ENCODE measurements at places on chromosomes 1 and 21.

GRCh38 chr1:53766831-53767405 is 28.0 kb upstream of the GLIS1 start:
- DNase-seq: no peak

GRCh38 chr1:31299365-31299764 is 2.5 kb downstream of the ZCCHC17 start:
- DNase-seq: no peak

DNA sequence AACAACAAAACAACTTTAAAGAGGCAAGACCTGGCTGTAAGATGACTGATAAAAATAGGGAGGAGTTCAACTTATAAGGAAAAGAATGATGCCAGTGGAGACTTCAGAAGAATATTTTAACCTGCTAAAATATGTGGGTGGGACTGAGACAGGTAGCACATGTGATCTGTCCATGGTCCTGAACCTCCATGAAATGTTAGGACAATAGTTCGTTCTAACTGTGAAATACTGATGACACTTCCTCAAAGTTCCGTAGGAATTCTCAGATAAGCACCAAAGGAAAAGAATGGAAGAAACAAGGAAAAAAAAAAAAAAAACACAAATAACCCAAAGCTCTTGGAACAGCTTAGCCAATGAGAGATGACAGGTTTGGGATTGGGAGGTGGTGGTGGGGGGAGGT is 44.7 kb downstream of the CDC42BPA start:
- DNase-seq: no peak

GRCh38 chr1:50827546-50827945 is 132.5 kb downstream of the FAF1 start:
- DNase-seq: no peak

GRCh38 chr1:204266504-204267034 is 52.8 kb upstream of the GOLT1A start:
- DNase-seq: no peak

- no peak for DNase-seq
Measured at GRCh38 chr1:189627427-189627826, 850.2 kb downstream of the BRINP3 start.

DNA sequence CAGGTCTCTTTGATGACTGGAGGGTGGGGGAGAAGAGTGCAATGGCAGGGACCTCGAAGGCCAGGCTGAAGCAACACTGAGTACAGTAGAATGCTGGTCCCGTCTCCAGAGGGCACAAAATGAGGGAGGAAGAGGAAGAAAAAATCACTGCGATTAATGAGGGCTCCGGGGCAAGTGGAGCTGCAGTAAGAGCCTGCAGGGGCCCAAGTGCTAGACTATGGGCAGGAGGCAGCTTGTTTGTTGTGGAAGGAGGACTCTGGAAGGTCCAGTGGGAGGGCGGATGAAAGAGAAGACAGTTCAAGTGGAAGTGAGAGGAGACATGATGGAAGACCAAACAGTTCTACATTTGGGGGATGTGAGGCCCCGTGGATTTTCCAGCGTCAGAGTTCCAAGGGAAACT is 17.4 kb downstream of the TMCC2 start:
- DNase-seq: no peak

DNA sequence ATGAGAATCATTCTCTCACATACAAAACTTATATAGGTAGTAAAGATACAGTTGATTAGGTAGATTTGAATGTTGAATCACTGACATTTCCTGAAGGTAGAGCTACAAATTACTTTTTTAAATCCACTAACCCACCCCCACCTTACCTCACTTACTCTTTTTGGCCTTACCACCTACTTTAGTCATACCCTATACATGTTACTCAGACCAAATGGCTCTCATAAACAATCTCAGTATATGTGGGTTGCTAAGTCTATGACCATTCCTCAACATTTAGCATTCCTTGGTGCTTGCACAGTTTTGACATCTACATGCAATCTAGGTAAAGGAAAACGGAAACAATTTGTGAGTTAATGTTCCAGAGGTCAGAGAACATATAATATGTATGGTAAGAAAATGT is 26.3 kb downstream of the SYDE2 start:
- no peak for DNase-seq

DNA sequence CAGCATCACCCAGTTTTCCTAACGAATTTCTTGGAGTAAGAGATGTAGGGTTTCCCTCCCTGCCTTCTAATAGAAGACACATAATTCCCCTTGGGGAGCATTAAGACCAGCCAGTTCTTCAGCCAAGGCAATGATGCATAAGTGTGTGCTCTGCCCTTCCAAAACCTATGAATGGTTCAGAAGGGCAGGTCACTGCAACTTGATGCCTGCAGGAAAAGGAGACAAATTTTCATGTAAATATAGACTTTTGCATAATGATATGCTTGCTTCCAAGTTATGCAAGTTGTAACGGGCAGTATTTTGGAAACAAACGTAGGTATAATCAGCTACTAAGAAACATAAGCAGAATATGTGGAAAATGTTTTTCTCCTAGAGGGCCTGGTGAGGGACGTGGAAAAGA is 31.6 kb downstream of the PTGS2 start:
- DNase-seq: no peak

- no peak for DNase-seq
Measured at GRCh38 chr1:116125758-116126157, 14.6 kb downstream of the MAB21L3 start.

DNA sequence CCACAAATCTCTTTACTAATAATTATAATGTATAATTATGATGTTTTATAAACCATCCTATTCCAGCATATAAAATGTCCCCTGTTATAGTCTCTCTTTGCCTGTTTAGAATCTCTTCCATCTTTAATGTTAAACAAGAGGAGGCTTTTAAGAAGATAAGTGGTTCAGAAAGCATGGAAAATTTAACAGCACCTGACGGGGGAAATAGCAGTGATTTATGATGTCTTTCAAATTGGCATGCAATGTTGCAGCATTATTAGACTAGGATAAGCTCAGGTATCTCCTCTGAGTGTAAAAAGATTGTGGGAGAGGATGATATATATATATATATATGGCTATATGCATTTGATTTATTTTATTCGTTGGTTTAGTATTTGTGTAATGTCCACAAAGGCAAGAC is 24.4 kb downstream of the GIPC2 start:
- DNase-seq: no peak

GRCh38 chr1:119333163-119333896 is 35.3 kb upstream of the HAO2 start:
- DNase-seq: no peak

DNA sequence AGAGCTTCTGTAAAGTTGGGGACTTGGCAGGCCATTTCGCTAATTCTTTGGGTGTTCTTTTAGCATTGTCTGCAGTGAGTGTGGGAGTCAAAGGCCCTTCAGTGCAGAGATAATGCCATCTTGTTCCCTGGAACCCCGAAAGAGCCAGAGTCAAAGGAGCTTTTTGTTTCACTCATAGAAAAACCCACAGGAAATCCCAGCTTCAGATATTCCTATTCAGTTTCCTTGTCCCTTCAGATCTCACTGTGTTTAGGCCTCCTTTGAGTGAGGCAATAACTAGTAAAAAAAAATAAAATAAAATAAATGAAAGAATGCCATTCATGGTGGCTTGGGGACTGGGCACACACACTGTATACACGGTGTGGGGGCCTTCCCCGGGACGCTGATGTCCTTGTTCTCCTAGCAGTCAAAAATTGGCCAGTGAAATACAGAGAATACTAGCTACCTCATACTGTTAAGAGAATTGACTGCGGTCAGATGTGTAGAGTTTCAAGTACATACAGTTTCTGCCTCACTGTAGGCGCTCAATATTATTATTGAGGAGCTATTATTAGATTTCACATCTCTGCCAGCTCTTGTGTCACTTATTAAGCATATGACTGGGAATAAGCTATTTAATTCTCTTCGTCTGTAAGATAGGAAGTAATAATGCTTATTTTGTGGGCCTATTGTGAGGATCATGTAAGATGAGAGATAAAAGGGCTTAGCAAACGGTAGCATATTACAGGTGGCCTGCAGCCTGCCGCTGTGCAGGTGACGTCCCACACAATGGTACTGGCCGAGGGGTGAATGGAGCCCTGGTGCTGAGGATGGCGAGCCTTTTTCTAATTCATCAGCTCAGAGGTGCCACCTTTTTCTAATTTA is 16.7 kb downstream of the DISC1 start:
- no peak for DNase-seq

GRCh38 chr1:196910215-196910614 is 22.4 kb downstream of the CFHR4 start:
- DNase-seq: no peak

- no peak for DNase-seq
Measured at GRCh38 chr1:211705467-211706091, 30.2 kb upstream of the NEK2 start.

DNA sequence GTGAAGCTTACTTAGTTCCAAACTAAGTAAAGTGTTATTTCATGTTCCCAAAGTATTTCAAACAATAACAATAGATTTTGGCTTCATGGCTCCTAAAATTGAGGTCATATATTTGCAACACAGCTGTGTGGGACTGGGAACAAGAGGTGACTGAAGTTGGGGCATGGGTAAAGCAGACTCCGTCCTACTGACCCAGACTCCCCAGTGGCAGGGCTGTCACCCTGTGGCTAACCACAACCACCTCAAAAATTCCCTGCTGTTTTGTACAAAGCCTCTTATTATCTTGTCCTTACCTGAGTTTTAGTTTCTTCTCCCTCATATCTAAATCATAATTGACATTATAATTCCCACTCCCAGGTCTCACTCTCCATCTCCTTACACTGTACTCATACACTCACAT is 117.6 kb downstream of the PTGER3 start:
- no peak for DNase-seq

DNA sequence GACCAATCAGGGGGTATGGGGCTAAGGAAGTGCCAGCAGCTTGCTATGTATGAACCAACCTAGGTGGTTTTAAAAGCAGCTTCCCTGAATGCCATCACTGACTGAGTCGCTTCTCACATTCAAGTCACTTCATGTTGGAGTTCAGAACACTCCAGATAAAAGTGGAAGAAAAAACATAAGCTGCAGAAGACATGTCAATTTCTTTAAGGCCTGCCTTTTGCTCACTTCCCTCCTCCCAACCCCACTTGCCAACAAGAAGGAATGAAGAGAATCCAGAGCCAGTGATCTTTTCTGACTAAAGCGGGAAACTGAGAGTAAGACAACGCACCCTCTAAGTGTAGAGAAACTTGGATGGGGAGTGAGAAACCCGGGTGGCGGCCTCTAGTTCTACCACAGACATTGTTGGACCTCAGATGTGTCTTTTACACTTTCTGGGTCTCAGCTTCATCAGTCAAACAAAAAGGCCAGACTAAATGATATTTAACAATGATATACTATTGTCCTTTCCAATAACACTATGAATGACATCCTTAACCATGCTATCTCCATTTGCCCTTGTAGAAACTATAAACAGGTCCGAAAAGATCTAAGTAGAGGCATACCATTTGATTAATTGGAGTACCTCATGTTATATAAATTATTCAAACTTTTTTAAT is 54.1 kb downstream of the LUZP1 start:
- DNase-seq: no peak

GRCh38 chr21:26118938-26119540 is 51.5 kb downstream of the APP start:
- DNase-seq: no peak

DNA sequence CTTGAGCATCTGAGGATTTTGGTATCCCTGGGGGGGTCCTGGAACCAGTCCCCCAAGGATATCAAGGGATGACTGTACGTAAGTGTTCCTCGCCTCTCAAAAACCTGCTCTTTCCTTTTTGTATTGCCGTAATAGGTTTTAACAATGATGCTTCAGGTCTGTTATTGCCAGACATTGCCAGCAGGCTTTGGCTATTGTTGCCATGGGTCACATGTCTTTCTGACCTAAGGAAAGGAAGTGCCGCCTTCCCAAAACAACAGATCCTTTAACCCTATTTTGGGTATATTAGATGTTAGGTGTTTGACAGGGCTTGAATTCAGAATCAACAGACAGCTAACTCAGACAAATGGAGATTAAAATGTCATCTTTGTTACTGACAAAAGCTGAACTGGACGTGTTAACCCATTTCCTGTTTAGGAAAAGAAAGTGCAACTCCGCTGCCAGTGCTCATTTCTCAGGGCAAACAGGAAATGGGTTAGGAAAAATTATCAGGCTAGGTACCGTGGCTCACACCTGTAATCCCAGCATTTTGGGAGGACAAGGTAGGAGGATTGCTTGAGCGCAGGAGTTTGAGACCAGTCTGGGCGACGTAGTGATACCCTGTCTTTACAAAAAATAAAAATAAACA is 12.4 kb upstream of the PRPF38B start:
- DNase-seq: no peak

GRCh38 chr1:67213948-67214347 is 47.7 kb downstream of the IL23R start:
- no peak for DNase-seq

- no peak for DNase-seq
Measured at GRCh38 chr21:44626673-44627143, at the start of gene KRTAP10-9. TSS of gene KRTAP10-9 (plus strand) at chr21:44627093. CDS start at chr21:44627172, 79 bp downstream.

DNA sequence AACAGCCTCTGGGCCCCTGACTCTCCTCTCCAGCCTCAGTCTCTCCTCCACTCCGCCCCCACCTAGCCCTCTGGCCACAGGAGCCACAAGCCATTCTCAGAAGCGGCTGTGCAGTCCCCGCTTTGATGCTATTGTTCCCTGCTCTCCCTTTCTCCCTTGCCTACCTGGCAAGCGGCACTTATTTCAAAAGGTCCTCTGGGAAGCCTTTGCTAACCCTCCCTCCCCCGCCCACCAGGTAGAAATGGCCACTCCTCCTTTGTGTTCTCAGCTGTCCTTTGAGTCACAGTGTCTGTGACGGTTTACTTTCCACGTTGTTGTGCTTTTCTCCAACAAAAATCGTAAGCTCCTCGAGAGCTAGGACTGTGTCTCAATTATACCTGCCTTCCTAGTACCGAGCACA is 338.4 kb upstream of the PROX1 start:
- no peak for DNase-seq

DNA sequence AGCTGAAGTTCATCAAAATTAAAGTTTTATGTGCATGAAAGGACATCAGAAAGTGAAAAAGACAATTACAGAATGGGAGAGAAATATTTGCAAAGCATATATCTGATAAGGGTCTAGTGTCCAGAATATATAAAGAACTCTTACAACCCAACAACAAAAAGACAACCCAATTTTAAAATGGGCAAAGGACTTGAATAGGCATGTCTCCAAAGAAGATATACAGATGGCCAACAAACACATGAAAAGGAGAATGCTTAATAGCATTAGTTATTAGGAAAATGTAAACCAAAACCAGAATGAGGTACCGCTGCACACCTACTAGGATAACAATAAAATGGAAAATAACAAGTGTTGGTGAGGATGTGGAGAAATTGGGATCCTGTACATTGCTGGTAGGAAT is 1.7 kb upstream of the PSEN2 start:
- no peak for DNase-seq

- no peak for DNase-seq
Measured at GRCh38 chr1:201904579-201904978, 15.9 kb downstream of the SHISA4 start.

GRCh38 chr21:32977216-32977615 is 48.5 kb upstream of the OLIG2 start:
- DNase-seq: no peak

DNA sequence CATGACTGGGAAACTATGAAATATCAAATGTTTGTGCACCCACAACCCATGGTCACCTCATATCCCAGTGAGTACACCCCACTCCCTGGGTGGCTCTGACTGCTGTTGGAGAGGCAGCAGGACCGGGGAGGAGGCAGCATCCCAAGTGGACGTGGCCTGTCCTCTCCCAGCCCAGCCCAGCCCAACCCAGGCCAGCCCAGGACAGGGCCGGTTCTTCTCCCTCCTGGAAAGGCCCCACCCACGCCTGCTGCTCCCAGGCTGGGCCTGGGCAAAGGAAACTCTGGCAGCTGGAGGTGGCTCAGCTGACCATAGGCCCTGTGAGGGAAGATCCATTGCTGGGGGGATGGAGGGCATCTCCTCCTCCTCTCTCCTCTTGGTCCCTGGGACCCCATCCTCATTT is 19.1 kb downstream of the MATN1 start:
- DNase-seq: no peak
